AG09309 (cell line): ENCODE measurements at places on chromosomes 12 and 14.
A peak's percentile ranks its signal among the peaks of the same experiment; 100 is the strongest.

- no peak for DNase-seq
Observed at GRCh38 chr12:82448911-82449578, 90.7 kb downstream of the METTL25 start.

- DNase-seq = no peak
Observed at GRCh38 chr12:98513379-98514322, 1.7 kb upstream of the TMPO start.

GRCh38 chr12:12158858-12159257 lies 88.1 kb downstream of the BCL2L14 start:
- DNase-seq = no peak

- no peak for DNase-seq
Observed at GRCh38 chr14:87800216-87800615, 192.8 kb downstream of the GALC start.

GRCh38 chr12:82730953-82731459 lies 44.3 kb downstream of the TMTC2 start:
- peak; percentile 66 for DNase-seq

DNA sequence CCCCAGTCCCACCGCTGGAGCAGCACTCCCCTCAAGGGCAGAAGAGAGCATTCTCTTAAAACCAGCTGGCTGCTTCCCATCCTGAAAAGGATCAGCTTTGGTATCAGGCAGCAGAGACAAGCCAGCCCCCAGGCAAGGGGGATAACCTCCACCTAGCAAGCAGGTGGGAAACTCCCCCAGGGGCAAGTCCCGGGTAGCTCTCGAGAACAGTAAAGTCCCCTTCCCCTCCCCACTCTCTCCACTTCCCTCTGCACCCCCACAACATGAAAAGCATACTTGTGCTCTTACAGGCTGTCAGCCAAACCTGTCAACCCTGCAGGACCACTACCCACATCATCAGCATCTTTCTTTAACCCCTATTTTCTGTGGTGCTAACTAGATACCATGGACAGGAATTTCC lies 254.0 kb downstream of the NTF3 start:
- DNase-seq = no peak

- no peak for DNase-seq
Observed at GRCh38 chr14:73269729-73270531, 32.6 kb downstream of the PAPLN start.

DNA sequence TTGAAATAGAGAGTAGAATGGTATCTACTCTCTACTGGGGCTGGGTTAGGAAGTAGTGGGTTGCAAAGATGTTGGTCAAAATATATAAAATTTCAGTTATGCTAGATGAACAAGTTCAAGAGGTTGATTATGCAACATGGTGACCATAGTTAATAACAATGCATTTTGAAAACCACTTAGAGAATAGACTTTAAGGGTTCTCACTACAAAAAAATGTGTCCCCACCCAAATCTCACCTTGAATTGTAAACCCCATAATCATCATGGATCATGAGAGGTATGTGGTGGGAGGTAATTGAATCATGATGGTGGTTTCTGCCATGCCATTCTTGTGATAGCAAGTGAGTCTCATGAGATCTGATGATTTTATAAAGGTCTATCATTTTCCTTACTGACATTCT lies 94.0 kb downstream of the C12orf50 start:
- no peak for DNase-seq

- no peak for DNase-seq
Observed at GRCh38 chr12:82593143-82593542, 93.6 kb upstream of the TMTC2 start.

DNA sequence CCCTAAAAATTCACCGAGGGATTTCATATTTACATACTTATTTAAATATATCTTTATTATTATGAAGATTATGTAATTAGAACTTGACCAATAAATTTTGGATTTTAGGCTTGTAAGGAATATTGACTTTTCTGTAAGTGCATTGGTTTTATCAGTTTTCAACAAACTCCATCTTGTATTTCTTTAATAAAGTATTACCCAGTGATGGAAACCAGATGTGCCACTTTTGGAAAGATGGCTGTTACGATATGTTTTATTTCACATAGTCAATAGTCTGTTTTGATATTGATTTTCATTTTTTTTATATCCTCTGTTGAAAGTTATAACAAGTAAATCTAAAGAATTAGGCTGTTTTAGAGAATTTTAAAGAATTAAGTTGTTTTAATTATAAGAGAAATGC lies 1.8 kb downstream of the MON2 start:
- no peak for DNase-seq

GRCh38 chr12:27394676-27395075 lies 51.9 kb upstream of the SMCO2 start:
- no peak for DNase-seq

GRCh38 chr12:127636882-127637281 lies 630.1 kb upstream of the TMEM132C start:
- DNase-seq = no peak

- no peak for DNase-seq
Observed at GRCh38 chr14:49951691-49952345, 58.9 kb downstream of the ARF6 start.

DNA sequence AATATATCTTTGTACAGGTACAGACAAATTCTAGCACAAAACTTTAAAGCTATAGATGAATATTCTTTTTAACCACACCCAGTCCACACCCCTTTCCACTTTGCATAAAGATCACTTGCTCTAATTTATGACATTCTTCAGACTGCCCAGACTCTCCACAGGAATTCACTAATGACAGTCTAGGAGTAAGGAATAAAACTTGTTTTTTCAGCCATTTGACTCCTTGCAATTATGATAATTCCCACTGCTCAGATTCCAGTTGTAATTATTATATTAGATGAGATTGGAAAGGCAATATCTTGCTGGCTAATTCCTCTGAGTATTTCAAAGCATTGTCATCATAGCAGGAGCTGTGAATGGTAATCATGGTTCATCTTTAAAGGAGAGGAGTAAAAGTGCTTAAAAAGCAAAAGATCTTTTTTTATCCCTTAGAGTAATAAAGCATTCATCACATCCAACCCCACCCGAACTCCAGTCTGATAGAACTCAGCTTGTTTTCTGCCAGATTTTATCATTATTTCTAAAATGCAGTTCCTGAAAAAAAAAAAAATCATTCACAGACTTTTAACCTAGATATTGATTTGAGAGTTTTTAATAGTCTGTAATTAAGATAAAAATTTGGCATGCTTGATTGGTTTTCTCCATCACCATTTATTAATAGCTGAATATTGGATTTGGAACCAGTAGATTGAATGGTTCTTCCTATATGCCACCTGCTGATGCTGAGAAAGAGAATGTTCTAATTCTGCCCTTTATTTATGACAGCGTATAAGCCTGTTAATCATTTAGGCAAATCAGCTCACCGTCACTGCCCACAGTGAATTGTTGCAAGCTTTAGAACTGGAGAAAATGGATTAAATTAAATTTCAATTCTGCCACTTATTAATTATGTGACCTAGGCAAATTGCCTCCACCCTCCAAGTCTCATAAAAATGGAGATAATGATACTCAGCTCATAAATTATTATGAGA lies 93.9 kb upstream of the RASSF8 start:
- no peak for DNase-seq

- DNase-seq = no peak
Observed at GRCh38 chr12:111178181-111179081, 190.5 kb downstream of the PHETA1 start.

DNA sequence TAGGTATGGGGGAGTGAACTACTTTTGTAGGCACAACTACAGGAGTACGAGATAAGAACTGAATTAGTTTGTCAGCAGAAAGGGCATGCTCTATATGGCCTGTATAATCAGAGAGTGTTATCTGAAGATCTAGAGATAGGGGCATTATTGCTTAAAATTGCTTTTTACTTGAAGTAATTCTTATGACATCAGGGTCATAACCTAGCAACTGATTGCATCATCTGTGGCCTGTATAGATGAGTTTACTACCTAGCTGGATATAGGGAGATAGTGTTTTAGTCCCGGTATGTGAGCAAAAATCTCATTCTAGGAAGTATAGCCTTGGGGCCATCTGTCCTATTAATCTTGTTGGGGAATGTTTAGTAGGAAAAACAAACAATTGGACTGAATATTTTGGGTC lies 142.7 kb downstream of the TMEM117 start:
- no peak for DNase-seq

GRCh38 chr12:25746131-25746530 lies 193.0 kb upstream of the LMNTD1 start:
- no peak for DNase-seq

GRCh38 chr12:56590237-56590830 lies 39.8 kb downstream of the BAZ2A start:
- DNase-seq = no peak

DNA sequence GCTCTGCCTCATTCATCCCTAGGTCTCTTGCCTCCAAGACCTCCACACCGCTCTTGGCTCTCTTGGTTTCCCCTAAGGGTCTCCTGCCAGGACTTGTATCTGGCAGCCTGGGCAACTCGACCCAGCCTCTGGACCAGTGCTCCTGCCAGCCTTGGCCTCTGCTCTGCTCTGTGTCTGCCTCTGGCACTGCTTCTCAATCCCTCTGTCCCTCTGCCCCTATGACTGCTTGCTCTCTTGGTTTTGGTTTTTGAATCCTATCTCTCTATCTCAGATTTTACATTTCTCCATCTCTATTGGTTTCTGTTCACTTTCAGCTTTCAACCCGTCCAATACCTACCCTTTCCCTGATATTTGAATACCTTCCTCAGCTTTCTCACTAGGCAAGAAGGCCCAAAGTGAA lies 6.3 kb downstream of the ITGA5 start:
- DNase-seq = no peak

GRCh38 chr12:3661028-3661427 lies 91.9 kb downstream of the CRACR2A start:
- DNase-seq = no peak
